ENCODE measurements at places on chromosomes 3 and 15.

DNA sequence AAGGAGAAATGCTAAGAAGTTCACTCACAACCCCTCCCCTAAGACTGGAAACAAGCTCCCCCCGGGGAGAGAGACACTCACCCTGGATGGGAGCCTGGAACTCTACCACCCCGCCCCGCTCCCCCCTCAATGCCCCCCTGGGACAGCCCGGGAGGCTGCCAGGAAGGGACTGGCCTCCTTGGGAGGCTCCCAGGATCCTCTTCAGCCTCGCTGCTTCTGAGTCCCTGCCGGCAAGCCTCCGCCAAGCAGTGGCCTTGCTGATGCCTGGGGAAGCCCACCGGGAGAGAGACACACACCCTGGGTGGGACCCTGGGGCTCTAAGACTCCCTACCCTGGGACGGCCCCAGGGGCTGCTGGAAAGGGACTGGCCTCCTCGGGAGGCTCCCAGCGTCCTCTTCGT, 33.4 kb downstream of the CPEB1 start:
- no peak for DNase-seq

DNA sequence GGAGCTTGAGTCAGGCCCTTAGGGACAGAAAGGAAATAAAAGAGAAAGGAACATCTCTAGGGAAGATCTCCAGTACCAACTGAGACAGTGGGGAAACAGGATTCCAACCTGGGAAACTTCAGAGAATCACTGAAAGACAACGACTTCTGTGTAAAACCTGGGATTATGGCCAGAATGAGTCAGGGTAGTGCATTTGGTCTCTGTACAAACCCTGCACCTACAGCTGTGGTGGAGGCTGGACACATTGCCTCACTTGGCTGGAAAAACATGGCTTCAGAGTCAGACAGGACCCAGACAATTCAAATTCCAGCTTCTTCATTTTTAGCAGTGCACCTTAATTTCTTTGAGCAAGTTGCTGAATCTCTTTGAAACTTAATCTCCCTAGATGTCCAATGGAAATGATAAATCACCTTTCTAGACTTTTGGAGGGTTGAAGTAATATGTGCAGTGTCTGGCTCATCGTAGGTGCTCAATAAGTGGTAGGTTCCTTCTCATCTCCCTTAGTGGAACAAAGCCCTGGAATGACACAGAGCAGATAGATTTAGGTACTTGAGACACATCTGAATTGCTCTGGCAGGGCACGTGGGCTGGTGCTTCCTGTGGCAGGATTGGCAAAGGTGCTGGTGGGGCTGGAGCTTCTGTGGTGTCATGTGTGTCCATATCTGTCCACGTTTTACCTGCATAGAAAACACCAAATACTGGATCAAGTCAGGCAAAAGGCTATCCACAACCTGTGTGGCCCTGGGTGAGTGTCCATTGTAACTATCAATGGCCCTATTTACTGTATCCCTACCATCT, 6.1 kb upstream of the CLSTN2 start:
- no peak for DNase-seq

- no peak for DNase-seq
Observed at GRCh38 chr15:63276342-63277037, 915 bp upstream of the APH1B start.

GRCh38 chr15:45572617-45573016, 14.6 kb upstream of the BLOC1S6 start:
- no peak for DNase-seq

DNA sequence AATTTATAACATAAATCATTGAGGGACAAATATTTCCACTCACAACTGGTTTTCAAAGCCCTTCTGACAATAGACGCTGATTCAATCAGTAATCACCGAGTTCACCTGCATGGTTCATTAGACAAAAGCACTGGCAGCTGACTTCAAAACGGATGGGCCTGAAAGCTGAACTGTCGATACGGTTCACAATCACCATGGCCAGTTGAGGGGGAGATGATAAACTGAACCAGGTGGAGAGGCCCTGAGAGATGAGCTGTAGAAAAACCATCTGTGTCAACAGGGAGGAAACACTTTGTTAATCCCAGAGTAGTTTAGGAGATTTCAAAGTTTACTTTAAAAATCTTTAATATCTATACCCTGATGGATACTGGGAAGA, 75.0 kb downstream of the PEX5L start:
- peak; percentile 46 for DNase-seq

- DNase-seq: no peak
Observed at GRCh38 chr3:95177096-95177495, 1114.2 kb downstream of the NSUN3 start.

GRCh38 chr3:185701611-185702261, 115.6 kb downstream of the SENP2 start:
- no peak for DNase-seq

GRCh38 chr3:37210230-37210629, 35.8 kb upstream of the LRRFIP2 start:
- DNase-seq: no peak

- DNase-seq: no peak
Observed at GRCh38 chr15:77387365-77388105, 32.4 kb downstream of the PEAK1 start.

DNA sequence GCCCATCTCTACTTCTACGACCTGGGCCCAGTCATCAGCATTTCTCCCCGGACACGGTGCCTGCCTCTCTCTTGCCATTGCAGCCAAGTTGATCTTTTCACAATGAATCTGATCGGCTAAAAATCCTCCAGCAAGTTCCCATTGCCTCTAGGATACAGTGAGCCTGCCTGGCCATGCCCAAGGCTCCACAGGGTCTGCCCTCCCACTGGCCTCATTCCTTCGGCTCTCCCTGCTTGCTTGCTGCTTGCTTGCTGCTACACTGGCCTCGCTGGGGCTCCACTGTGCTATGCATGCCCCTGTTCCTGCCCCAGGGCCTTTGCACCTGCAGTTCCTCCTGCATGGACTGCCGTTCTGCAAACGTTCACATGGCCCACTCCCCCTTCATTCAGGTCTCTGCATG, 2.0 kb downstream of the ABTB1 start:
- DNase-seq: no peak

GRCh38 chr3:55185380-55185779, 257.5 kb upstream of the LRTM1 start:
- no peak for DNase-seq

DNA sequence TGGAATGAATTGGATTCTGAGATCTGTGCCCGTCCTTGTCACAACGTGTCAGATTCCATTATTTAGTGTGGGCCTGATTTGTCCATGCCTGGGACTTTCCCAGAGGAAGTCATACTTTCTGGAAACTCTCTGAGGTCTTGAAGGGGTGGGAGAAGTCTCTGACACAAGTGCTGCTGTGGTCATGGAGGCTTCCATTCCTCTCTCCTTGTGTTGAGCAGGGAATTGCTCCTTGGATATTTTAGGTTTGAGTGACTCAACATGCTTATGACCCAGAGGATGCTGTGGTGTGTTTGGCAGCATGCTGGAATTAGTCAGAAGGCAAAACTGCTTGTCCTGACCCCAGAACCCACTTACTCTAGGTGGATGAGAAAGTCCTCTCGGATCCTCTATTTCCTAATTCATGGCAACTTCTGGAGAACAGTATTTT, 132.1 kb downstream of the LPP start:
- DNase-seq: no peak

DNA sequence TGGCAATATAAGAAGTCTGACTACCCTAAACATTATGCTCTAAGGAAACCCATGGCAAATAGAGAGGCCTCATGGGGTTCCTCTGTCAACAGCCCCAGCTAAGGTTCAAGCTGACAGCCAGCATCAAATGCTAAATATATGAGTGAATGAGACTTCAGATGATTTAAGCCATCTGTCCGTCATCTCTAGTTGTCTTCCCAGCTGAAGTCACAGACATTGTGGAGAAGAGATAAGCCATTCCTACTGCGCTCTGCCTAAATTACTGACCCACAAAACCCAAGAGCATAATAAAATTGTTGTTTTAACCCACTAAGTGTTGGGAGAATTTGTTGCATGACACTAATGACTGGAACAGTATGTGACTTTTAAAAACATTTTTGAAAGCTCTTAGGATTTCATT, 87.3 kb upstream of the IGSF10 start:
- no peak for DNase-seq

DNA sequence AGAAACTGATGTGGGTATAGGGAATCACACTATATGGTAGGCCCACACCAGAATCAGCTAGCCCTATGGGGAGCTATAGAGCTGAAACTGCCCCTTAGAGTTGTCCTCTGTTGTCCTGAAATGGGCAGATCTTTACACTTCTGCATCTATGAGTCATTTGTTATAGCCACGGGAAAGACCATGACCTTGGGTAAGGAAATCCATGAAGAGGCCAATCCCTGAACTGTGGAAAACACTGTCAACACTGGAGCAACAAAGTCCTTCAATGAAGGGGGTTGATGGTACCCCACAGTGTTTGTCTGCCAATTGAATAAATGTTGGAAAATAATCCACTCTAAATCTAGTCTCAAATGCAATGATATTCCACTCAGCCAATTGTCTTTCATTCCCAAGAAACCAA, 5.2 kb upstream of the CD200R1 start:
- DNase-seq: no peak

GRCh38 chr3:127090218-127091160, 102.4 kb upstream of the PRR23E start:
- DNase-seq: no peak

DNA sequence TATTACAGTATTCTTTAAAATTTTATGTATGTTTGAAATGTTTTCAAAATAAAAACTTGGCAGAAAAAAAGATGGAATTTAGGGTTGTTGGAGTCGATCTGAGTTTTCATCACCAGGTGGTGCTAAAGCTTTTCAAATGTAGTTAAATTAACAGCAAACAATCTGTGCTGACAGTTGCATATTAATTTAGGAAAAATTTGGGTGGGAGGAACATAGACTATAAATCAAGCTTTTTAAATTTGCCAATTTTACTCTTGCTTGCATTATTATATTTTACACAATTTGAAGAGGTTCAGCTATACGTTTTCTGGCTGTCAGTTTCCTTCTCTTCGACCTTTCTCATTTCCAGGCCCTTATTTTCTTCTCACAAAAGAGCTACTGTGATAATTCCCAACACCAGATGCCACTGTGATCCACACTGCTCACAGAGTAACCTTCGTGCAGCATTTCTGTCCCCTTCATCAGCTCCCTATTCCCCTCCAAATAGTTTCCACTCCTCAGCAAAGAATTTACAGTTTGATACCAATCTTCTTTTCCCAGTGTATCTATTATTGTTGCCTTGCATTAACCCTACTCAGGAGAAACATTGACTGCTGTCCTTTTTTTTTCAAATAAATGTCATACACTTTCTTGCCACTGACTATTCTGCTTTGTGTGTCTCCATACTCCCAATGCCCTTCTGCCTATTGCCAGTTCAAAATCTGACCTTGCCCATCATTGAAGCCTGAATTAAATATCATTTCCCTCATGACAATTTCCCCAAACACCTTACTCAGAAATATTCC, 53.4 kb upstream of the EIF5A2 start:
- DNase-seq: no peak

- DNase-seq: no peak
Observed at GRCh38 chr15:85555875-85556617, 175.6 kb downstream of the AKAP13 start.

DNA sequence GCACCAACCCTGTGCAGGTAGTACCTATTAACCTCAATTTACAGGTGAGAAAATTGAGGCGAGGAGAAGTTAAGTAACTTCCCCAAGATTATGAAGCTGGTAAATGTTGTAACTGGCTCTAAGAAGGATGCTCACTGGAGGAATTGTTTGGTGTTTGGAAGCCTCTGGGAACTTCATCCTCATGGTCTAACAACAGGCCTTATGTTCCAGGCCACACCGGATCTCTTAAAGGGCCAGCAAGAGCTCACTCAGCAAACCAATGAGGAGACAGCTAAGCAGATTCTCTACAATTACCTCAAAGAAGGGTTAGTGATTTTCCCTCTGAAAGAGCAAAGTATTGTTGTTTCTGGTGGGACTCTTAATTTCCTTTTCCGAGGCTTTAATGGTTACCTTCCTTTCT, 63.9 kb downstream of the CGNL1 start:
- no peak for DNase-seq

GRCh38 chr15:68812069-68812468, 8.6 kb downstream of the ANP32A start:
- DNase-seq: no peak

DNA sequence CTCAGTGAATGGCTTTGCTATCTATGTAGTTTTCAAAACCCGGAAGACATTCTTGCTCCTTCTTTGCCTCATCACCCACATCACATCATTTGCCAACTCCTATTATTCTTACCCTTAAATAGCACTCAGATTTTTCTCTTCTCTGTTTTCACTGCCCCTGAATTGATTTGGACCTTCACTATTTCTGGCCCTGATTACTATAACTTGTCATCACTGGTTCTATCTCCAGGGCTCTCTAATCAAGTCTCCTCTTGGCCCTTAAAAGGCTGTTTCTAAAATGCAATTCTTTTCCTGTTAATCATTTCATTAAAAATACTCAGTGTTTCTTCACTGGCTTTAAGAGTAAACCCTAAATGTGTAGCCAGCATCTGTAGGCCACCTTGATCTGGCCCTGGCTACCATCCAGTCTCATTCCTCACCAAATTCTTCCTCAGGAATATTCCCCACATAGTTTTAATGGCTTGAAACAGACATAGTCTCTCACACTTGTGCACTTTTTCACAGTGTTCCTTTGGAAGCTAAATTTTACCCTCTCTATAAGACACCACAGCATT, 437.1 kb upstream of the CBLB start:
- no peak for DNase-seq

DNA sequence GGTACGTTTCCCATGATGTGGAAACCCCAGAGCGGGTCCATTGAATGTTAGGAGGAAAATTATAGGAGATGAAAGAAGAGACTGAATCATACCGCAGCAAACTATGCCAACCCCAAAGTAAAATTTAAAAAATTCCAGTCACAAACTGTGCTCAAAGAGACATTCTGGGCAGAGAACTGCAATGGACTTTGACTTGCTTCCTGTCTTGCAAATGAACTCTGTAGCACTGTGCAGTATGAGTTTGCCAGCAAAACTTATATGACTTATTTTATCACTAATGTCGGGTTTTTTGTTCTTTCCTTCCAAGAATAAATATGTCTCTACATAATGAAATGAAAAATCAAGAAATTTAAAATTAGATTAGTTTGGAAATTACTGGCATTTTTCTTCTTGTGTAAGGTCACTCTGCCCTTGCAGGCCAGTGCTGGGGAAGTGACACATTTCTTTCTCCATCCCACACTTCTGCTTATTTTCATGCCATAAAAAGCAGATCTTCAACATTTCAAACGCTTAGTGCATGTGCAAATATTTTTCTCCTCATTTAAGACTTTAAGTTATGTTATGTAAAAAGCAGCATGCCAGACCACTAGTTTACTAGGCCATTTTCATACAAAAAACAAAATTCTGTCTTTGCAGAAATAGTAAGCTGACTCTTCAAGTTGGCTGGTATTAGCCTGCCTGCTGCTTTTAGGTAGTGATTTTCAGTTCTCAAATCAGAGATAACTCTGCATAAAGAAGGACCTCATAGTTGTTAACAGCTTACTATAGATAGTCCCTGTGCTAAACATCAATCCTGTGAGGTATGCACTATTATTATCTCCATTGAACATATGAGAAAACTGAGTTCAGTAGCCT, 32.2 kb upstream of the SSR3 start:
- DNase-seq: no peak

Measured in NCI-H1092 (cell line).